ENCODE measurements at places on chromosomes 6 and 20. TPM values are rescaled to one million over a fixed set of nuclear protein-coding genes. Genes with fewer than 3 reads are reported as not detected.

The MAPK13 gene
- polyA plus RNA-seq, result 28.9 TPM

The OXT gene
- polyA plus RNA-seq, result 0.51 TPM

The GRIK2 gene
- polyA plus RNA-seq, result 17.8 TPM

The ATF6B gene
- 98.5 TPM for polyA plus RNA-seq

GRCh38 chr6:163536770-163537169, 122.3 kb downstream of the QKI start:
- no peak for DNase-seq

DNA sequence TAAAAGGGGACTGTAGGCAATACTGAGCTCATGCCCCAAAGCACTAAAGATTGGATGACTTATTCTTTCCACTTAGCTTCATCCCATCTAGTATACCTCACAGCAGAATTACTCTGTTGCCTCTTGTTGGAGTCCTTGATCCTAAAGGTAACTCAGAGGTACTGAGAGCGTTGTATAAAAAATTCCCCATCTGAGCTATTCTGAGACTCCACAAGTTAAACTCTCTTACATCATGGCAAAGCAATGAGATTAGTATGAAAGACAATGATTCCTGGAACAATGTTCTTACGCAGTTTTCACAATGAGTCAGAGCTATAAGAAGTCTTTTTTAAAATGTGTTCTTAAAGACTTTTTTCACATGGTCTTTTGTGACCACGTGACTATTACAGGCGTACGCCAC, 370.1 kb downstream of the ADGRB3 start:
- no peak for DNase-seq

GRCh38 chr20:5000263-5001173, 792 bp downstream of the SLC23A2 start:
- DNase-seq, result no peak

DNA sequence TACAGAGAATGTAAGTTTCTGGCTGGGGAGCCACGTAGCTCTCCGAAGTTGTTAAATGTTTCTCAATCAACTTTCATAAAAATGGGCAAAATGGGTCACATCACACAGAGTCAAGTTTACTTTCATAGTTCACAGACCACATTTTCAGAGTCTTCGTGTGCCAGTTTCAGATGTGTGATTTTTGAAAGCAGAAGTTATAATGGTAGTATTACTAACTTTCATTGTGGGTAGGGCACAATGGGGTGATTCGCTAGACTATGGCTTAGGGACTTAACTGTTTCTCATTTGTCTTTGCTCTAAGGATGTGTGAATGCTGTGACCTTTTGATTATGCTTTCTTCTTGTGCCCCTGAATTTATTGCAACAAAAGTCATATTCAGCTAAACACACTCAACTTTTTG, 109.0 kb upstream of the SUPT3H start:
- no peak for DNase-seq

- DNase-seq, result no peak
Measured at GRCh38 chr6:133764008-133764753, 124.7 kb upstream of the TCF21 start.

DNA sequence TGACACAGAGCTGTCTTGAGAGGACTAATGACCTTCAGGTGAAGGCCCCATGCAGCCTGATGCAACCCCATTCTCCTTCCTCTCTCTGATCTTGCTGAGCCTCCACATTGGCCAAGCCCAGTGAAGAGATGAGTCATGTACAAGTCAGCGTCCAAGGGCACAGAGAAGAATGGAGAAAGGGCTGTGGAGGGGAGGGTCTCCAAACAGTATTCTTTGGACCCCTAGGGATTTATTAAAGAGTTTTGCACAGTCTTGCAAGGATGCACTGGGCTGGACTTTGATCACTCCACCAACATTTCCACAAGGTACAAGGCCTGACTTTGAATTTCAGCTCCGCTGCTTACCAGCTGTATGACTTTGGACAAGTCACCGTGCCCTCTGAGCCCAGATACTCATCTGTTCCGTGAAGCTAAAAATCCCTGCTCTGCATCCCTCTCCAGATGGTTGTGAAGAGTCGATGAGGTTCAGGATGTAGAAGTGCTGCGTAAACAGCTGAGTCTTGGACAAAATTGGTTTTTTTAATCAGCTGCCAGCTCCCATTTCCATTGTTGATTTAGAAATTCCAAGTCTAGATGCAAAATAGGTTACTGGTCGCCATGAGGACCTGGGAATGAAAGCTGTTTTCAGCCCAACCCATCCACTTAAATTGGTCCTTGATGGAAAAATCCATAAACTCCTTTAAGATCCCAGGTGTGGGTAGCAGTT, 14.1 kb upstream of the KCNG1 start:
- no peak for DNase-seq

DNA sequence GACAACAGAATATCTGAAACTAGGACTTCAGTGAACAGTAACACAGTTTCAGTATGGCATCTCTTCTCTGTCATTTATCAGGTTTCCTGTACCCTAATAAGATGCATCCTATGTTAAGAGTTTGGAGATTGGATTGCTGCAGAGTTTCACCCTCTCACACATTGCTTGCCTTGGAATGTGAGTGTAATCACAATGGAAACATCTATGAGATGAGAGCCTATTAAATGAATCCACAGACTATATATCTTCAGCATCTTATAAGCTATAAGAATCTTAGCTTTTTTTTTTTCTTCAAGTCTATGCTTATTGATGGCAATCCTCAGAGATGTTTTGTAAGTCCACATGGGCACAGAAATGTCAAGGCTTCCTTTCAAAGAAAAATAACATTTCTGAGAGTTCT, 292.5 kb downstream of the PRKN start:
- no peak for DNase-seq

DNA sequence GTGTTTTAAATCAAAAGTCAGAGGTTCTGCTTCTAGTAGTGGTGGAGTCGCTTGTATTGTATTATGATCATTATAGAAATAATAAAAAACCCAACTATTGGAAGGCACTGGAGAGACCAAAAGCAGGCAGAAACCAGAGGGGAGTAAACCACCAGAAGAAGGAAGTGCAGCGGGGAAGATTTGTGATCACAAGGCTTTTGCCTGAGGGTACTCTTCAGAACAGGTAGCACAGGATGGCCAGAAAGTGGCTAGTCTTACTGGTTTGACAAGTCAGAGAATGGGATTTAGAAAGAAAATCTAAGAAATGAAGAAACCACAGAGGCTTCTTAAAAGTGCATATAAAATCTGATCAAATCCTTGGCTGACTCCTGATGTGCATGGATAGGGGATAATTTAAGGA, 24.0 kb downstream of the MAPK13 start:
- no peak for DNase-seq
